ENCODE measurements at places on chromosomes 16 and 17. TPM values are rescaled to one million over a fixed set of nuclear protein-coding genes. Genes with fewer than 3 reads are reported as not detected.
A peak's percentile ranks its signal among the peaks of the same experiment; 100 is the strongest.

GRCh38 chr17:65154770-65155589 lies 17.8 kb downstream of the RGS9 start:
- DNase-seq = no peak

DNA sequence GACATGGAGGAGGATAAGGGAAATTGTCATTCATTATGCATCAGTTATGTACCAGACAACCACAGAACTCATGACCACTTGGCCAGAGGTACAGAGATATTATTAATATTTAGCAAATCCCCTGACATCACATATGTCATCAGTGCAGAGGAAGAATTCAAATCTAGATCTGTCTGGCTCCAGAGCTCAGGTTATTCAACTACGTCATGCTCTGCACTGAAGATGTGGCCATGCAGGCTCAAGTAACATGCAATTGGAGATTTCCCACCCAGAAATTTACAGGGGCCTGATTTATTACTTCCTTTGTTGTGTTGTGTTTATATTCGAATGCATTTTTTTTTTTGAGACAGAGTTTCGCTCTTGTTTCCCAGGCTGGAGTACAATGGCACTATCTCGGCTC lies 224.3 kb downstream of the HS3ST4 start:
- DNase-seq = no peak

DNA sequence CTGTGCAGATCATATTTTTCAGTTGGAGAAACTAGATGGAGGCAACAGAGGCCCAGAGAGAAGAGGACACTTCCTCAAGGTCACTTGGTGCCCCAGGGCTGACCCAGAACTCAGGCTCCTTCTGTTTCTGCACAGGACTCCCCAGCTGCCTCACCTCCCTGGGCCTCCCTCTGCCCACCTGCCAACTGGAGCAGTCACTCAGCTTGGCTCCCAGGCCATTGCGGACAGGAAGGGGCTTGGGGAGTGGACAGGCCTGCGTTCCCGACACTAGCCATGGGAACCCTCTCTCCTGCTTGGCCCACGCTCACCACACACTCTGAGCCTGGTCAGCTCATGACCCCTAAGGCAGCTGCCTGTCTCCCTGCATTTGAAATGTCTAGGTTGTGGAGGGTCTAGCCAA lies 78.1 kb upstream of the BRD7 start:
- DNase-seq = no peak

DNA sequence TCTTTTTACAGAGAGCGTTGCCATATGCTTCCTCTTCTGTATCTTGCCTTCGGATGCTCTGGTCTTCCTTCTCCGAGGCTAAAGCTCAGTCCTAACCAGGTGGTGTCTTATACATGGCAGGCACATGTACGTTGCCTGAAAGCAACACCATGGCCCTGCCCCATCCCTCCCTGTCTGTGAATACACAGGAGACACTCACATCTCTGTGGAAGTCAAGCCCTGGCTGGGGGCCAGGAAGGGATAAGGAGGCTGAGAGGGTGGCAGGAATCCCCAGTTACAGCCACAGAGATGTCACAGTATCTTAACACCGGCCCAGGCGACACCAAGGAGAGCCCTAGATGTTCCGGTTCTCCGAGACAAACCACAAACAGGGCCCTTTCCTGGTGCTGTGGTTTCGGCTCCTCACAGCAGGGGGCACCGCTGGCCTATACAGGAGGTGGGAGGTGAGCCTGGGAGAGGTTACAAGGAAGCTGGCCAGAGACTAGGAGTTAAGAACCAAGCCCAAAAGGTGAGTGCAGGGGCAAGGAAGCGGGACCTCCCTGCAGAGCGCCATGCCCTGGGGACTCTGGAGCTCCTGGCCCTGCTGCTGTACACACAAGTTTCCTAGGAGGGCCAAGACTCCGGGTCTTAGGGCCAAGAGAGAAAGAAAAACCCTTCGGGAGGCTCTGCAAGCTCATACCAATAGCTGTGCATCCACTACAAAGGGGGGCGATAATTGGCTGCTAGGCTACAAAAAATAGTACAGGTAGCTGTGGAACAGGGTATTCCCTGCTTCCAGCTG lies 41.7 kb downstream of the SRL start:
- peak; percentile 69 for DNase-seq

DNA sequence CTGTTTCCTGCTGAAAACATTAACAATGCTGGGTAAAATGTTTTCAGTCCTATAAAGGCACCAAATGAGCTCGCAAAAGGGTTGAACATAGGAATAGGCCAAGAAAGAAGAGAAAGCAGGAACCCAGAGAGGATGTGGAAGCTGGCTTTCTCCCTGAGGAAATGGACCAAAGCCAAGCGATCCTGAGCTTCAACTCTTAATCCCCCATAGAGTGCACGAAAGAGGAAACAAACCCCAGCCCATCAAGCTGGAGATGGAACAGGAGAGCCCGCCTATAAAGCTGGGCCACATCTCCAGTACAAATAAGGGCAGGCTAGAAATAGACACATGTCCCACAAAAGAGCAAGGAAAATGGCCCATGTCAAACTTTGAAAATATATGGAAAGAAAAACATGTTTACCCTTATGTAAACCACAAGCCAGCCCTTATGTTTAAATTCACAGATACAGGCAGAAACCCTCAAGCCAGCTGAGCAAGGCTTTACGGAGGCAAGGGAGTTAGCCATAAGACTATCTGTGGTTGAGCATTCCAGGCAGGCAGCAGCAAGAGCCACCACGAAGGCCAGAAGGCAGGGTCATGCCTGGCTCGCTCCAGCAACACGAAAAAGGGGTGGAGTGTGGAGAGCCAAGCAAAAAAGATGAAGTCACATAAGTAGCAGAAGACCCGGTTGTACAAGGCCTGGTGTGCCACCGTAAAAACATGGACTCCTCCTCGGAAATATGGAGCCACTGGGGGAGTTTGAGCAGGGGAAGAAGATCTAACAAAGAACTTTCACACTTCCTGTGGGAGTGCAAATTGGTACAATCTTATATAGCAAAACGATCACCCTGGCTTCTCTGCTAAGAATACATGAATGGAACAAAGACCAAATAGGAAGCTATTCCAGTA lies 27.8 kb downstream of the COPRS start:
- DNase-seq = no peak

- peak; percentile 36 for DNase-seq
Measured at GRCh38 chr16:79651363-79651762, 50.8 kb upstream of the MAF start.

GRCh38 chr16:50323335-50324011 lies 45.3 kb downstream of the BRD7 start:
- DNase-seq = no peak

GRCh38 chr16:30546115-30546514 lies 11.5 kb upstream of the ZNF747 start:
- DNase-seq = no peak

DNA sequence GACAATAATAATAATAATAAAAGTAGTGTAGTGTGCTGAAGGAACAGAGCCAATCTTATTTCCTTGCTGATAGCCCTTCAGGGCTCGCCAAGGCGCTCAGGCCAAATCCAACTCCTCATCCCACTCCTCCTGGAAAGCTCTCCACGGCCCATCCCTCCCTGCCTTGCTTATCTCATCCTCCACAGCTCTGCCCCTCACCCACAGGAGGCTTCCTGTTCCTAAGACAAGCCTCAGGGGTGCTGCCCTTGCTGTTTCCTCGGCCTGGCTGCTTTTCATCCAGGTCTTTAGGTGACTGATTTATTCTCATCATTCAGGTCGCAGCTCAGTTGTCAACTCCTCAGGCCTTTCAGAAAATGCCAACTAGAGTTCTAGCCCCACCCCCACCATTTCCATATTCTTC lies 11.2 kb downstream of the GTF3C1 start:
- no peak for DNase-seq

Gene TNFSF12
- 47.9 TPM for total RNA-seq

Gene PGAP6
- total RNA-seq = 207 TPM

Gene ZSCAN10
- total RNA-seq = 0.57 TPM

Measured in prostate gland (tissue), 2 donors.